Epithelial cell of proximal tubule (primary cell): ENCODE measurements at places on chromosomes 7 and 10.

DNA sequence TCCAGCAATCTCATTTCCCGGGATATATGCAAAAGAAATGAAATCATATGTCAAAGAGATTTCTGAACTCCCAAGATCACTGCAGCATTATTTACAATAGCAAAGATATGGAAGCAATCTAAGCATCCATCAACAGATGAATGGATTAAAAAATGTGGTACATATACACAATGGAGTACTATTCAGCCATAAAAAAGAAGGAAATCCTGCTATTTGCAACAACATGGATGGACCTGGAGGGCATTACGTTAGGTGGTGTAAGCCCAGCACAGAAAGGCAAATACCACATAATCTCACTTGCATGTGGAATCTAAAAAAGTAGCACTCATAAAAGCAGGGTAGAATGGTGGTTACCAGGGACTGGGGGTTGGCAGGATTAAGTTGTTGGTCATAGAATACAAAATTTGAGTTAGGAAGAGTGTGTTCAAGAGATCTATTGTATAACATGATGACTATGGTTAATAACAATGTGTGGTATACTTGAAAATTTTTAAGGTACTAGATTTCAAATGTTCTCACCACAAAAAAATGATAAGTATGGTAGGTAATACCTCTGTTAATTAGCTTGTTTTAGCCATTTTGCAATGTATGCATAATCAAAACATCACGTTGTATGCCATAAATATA, 32.9 kb upstream of the EIF5AL1 start:
- DNase-seq, result no peak

DNA sequence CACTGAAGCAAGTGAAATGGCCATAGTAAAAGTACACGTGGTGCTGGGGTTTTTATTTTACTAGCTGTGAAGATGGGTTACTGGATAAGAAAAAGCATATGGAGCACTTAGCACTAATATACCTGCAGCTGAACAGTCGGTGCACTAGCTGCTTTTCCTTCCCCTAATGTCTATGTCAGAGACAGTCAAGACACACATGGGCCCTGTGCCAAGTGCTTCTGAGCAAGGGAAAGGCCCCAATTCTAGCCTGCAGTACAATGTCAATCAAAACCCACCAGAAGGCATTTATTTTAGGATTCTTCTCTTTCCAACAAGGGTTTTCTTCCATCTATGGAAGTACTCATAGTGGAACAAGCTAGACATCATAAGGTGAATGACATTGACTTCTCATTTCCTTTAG, 716.7 kb downstream of the CCSER2 start:
- no peak for DNase-seq

- no peak for DNase-seq
These were observed 10.2 kb downstream of the MAD1L1 start for GRCh38 chr7:2222516-2222915.

DNA sequence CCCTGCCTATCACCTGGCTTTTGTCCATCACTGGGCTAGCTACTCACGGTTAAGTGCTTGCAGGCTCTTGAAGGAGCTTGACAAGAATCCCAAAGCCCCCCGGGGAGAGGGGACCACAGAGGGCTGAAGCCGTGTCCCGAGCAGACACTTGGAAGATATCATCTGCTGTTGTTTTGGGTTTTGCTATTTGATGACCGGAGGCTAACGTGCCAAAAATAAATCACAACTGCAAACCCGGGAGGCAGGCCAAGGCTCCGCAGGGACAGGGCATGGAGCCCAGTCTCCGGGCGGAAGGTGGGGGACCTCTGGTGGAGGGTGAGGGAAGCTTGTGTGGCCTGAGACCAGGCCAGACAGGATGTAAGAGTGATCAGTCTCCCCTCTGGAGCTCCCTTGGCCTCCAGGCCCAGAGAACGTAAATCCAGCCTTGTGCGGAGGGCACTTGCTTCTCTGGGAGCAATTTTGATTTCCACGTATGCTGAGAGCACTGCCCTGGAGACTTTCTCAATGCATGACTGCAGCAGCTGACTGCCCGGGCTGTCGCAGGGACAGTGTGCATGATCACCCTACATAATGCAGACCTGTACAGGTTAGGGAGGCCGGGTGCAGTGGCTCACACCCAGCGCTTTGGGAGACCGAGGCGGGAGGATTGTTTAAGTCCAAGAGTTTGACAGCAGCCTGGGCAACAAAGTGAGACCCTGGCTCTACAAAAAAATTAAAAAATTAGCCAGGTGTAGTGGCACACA, at the start of gene PHKG1:
TSS of gene PHKG1 (minus strand) at position 164 of the 743 bp plus-strand sequence. CDS start 4,011 bp downstream, outside the sequence.
- no peak for DNase-seq

- DNase-seq, result no peak
These were observed 3.0 kb upstream of the MINDY3 start for GRCh38 chr10:15863323-15863722.
